ENCODE measurements at places on chromosomes 16 and 17.

DNA sequence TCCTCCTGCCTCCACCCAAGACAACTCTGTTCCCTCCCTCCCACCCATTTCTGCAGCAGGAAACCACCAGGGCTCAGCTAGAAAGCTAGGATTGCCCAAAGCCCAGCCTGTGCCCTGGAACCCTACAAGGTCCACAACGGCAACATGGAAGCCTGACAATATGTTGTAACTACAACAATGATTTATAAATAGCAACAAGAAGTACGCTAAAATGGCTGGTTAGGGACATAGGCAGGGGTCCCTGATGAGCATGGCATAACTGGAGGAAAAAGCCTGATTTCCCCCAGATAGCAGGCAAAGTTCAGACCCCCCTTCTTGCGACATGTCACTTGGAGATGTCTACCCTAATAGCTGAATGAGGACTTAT is 6.6 kb downstream of the ST3GAL2 start:
- no peak for DNase-seq

DNA sequence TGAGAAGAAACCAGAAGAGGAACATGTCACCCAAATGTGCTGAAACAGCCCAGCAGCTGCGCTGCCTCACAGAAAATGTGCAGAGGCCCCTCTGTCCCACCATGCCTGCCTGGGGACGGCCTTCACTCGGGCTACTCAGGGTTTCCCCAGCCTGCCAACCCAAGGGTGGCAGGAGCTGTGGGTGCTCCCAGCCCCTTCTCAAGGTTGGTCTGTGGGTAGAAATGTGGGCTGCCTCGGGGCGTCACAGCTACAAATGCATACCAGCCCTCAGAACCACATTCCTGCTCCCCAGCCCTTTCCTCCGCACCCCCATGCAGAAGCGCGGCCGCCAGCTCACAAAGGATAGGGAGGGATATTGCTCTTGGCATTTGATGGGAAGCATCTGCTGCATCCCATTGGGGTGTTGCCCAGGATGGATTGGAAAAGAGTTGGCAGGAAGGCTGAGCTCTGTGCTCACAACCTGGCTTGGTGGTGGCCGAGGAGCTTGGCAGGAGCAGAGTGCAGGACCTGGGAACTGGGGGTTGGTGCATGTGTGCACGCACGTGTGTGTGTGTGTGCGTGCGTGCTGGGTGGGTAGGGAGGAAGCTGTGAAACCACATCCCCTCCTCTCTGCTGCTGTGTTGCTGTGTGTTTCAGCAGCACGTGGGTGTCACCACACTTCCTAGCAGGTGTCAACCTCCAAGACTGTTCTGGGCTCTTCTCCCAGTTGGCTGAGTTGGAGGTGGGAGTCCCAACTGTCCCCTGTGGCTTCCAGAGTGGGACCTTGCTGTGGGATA is 304.4 kb downstream of the SEC14L1 start:
- DNase-seq: peak; percentile 94

- DNase-seq: no peak
Measured at GRCh38 chr17:38894276-38894675, 24.4 kb downstream of the LASP1 start.

DNA sequence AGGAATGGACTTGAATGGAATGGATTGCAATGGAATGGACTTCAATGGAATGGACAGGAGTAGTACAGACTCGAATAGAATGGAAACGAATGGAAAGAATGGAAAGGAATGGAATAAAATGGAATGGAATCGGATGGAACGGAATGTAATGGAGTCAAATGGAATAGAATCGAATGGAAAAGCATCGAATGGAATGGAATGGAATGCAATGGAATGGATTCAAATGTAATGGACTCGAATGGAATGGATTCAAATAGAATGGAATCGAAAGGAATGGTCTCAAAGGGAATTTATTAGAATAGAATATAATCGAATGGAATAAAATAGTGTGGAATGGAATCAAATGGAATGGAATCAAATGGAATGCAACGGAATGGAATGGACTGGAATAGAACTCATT is 484.9 kb upstream of the WSB1 start:
- no peak for DNase-seq

GRCh38 chr17:337866-338265 is 14.7 kb downstream of the RPH3AL start:
- DNase-seq: no peak

GRCh38 chr16:17312094-17312710 is 158.6 kb downstream of the XYLT1 start:
- no peak for DNase-seq

GRCh38 chr17:6567528-6568183 is 11.3 kb upstream of the PITPNM3 start:
- DNase-seq: no peak

DNA sequence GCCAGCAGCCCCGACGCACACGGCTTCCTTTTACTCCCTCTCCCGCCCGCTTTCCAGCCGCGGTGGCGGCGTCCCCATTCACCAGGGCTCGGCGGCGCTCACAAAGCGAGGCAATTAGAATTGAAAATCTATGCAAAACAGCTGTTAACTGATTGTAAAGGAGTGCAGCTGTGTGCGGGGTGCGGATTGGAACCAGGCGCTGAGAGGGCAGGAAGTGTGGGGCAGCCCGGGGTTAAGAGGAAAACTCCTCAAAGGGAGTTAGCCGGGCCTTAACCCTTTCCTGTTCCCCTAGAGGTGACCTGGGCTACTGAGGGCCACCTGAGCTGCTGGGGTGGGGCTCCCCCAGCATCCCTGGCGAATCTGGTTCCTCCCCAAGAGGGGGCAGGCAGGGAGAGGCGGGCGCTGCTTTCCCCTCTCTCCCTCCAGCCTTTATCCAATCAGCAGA is 5.8 kb upstream of the GSE1 start:
- DNase-seq: peak; percentile 38

DNA sequence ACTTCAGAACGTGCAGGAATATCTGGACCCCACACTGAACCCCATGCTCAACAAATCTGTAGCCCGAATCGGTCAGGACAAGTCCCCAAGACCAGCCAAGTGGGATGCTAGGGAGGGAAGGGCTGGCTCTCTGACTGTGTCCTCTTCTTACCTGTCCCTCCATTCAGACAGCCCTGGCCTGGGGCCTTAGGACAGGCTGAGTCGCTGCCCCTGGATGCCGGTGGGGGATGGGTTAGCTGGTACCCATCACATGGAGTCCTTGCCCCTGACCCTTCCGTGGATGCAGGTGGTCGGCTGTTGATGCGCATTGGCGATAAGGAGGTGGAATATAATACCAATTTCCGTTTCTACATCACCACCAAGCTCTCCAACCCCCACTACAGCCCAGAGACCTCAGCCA is 16.0 kb upstream of the KDM6B start:
- no peak for DNase-seq

- no peak for DNase-seq
Measured at GRCh38 chr17:27977751-27978688, 64.5 kb upstream of the NLK start.

GRCh38 chr17:57691939-57692338 is 53.2 kb downstream of the CCDC182 start:
- DNase-seq: no peak

DNA sequence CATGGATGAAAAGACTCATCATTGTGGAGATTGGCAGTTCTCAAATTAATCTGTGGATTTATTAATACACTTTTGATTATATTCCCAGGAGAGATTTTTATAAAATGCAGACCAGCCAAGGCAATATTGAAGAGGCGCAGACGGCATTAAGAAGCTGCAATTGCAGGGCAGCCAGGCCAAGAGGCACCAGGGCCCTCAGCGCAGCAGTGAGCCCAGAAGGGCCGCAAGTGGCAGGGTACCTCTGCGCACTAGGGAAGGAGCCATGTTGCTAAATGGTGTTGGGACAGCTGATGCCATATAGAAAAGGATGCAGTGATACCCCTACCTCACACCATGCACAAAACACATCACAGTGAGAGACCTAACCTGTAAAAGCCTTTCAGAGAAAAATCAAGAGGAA is 36.6 kb upstream of the CHMP6 start:
- DNase-seq: no peak

GRCh38 chr17:78239489-78239931 is 8.1 kb downstream of the TMEM235 start:
- DNase-seq: no peak

- DNase-seq: no peak
Measured at GRCh38 chr17:58285422-58285810, 4.7 kb upstream of the MPO start.

DNA sequence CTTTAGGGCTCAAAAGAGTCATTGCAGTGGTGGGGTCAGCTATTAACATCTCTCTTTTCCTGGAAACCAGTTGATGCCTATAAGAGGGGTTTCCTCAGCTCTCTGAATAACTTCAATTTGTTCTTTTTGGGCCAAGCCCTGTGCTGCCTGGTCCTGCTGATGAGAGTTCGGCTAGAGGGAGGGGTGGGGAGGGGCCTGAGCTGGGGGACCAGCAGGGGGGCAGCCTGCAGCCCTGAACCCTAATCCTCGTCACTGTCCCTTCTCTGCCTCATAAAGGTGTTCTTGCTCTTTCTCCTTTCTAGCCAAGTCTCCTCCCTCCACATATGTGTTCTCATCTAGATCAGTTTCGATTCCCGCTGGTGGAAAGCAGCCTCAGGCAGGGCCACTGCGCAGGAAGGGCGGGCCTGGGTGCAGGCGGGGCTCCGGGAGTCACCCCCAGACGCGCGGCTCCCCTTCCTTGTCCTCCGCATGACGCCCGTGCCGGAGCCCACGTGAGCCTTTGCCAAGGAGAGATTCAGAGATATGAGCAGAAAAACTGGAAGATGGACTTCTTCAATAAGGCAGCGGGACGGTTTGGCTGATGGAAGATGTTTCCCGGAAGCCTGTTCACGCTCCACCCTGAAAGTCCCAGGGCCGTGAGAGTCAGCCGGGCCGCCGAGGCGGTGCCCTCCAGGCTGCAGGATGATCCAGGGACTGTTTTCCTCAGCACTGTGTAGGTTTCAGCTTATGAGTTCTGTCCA is 15.0 kb upstream of the RHOT1 start:
- DNase-seq: peak; percentile 93

- no peak for DNase-seq
Measured at GRCh38 chr17:76740329-76741118, 2.6 kb downstream of the MFSD11 start.

GRCh38 chr17:81870981-81871386 is at the start of gene ARHGDIA:
TSS of gene ARHGDIA (minus strand) at chr17:81871337. CDS start at chr17:81869930, 1,407 bp downstream.
- DNase-seq: no peak

- DNase-seq: no peak
Measured at GRCh38 chr16:19084139-19084538, 16.7 kb downstream of the COQ7 start.

DNA sequence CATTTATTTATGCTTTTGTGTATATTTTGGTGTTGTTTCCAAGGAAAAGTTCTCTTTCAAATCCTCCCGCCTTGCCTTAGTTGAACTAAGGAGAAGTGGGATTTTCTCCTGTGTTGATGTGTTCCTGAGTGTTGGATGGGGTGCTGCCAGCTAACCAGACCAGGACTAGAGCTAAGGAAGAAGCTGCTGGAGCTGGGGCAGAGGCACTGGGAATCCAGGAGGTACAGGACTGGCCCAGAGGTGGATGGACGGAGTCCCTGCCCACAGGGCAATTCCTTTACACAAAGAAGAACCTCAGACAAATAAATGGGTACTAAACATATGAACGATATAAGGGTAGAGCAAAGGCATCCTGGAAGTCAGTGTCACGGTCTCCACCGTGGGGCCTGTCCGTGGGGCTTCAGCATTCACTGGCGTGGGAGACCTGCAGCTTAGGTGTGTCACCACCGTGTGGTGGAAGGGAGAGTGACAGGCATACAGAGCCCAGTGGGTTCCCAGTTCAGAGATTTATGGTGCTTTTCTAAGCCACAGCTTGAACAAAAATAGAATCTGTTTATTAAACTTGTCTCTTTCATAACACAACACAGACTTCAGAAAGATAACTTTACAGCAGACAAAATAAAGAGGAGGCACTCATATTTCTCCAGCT is 270.7 kb downstream of the NTN1 start:
- peak; percentile 54 for DNase-seq

GRCh38 chr16:52283584-52284375 is 263.2 kb downstream of the TOX3 start:
- no peak for DNase-seq

- DNase-seq: no peak
Measured at GRCh38 chr16:53816211-53816836, 112.4 kb downstream of the FTO start.

GRCh38 chr16:88369447-88370008 is 13.2 kb upstream of the ZNF469 start:
- no peak for DNase-seq

DNA sequence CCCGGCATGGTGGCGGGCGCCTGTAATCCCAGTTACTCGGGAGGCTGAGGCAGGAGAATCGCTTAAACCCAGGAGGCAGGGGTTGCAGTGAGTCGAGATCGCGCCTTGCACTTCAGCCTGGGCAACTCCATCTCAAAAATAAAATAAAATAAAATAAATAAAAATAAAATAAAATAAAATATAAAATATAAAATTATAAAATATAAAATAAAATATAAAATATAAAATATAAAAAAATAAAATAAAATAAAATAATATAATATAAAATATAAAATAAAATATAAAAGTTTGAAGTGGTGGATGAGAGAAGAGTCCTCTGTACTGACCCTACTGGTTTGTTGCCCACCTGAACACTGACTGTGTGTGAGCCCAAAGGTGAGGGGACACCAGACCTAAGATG is 15.2 kb downstream of the CCDC42 start:
- no peak for DNase-seq

GRCh38 chr17:58317421-58318064 is 11.1 kb downstream of the TSPOAP1 start:
- DNase-seq: peak; percentile 83

- DNase-seq: peak; percentile 96
Measured at GRCh38 chr16:28494121-28494851, at the start of gene APOBR. TSS of gene APOBR (plus strand) at chr16:28494643. CDS start at chr16:28494682, 39 bp downstream.
